ENCODE measurements at places on chromosomes 5 and 9. TPM values are rescaled to one million over a fixed set of nuclear protein-coding genes. Genes with fewer than 3 reads are reported as not detected.

DNA sequence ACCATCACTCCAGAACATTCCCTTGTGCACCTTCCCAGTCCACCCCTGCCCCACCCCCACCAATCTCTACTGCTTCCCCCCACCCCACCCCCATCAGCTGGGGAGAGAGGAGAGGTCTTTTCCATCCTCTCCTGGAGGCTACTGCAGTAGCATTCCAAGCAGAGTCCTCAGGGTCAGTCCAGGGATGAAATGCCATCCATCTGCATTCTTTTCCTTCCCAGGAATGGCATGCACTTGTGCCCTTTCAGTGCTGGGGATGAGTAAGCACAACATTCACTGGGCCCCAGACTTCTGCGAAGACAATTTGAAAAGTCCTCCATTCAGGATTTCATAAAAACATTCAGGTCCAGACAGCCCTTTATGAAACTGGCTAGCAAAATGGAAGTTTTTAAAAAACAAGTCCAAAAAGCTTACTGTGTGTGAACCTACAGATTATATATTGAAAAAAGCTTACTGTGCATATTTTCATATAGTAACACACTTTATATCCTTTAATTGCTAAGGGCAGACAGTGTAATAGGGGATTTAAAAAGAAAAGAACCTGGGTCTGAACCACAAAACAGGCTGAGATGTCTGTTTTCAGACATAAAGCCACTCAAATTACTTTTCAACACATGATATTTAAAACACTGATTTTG lies 50.0 kb upstream of the GOLPH3 start:
- no peak for DNase-seq

The GABRP gene
- total RNA-seq = not detected

The LCN15 gene
- not detected for total RNA-seq

DNA sequence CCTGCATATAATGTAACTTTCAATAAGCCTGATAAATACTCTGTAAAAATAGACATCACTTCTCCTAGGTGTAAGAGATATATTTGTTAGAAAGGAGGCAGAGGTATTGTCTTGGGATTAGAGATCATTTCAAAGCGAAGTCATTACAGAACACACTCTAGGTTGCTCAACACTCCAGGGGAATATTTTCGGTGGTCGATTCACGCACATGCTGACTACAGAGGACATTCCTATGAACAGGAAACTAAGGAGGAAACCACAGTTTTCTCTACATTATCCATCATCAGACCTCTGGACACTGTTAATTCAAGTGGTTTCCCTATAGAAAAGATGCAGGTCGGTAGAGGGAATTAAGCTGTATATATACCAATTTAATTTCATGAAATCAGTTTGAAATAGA lies 370.0 kb downstream of the NDUFS4 start:
- no peak for DNase-seq

The RXRA gene
- 13.6 TPM for total RNA-seq

All from CD4-positive, CD25-positive, alpha-beta regulatory T cell (primary cell).